ENCODE measurements at places on chromosomes 4 and X.

DNA sequence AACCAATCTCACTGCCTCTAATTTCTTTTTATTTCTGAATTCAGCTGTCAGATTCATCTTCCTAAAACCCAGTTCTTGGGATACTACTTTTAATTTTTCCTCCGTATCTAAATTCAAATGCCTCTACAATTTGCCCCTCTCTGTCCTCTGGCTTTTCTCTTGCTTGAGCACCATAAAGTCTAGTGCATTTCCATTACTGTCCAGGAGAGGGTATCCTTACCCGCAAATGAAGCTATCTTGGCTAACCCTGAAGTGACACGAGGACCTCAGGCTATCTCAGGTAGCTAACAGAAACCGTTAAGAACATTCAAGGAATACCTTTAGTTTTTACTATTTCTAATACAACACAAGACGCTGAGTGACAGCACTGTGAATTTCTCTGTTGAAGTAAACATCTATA is 49.4 kb upstream of the PRR32 start:
- peak; percentile 13 for DNase-seq

GRCh38 chrX:120332394-120332793 is 21.1 kb upstream of the TMEM255A start:
- no peak for DNase-seq

DNA sequence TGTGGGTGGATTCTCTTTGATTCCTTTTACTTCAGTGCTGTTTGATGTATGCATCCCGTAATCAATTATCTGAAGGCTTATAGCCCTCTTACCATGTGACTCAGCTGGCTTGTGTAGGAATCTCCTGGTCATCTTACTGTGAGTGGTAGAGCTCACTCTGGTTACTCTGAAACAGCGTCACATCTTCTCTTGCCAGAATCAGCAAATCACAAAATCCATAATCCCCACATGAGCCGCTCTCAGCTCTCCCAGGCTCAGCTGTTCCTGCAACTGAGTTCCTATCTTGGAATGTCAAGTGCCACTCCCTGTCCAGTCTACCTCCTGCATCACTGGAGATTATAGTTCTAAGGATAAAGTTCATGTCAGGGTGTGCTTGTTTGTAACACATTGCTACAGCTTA is 278.0 kb downstream of the FBXO8 start:
- DNase-seq: no peak

DNA sequence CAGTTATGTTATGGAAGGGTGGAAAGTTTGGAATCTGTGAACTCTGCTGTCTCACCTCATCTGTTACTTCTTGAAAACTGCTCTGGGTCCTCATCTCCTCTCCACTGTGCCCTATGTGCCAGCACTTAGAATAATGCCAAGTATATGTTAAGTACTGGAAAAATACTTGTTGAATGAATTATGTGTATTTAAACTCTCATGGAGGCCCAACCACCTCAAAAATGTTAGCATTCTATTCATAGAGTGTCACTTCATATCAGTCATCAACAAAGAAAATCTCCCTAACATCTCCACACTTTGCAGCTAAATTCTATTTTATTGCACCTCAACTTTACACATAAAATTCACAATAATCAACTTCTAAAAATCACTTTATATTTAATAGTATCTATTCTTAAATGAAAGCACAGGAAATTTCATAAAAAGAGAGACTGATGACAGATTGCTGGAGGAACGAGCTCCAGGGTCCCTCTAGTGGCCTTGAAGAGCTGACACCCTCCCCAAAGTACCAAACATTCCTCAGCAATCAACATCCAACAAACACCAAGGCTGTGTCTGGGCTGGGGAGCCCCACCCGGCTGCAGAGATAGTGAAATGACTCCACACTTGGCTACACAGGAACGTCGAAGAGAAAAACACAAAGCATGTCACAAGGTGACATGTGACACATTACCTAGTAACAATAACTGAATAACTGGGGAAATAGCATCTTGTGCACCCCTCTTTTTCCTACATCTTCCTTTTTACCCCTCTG is 45.8 kb downstream of the SLC39A8 start:
- DNase-seq: peak; percentile 46

- peak; percentile 3 for DNase-seq
These were observed 453.9 kb downstream of the PDHA2 start for GRCh38 chr4:96293806-96294205.

DNA sequence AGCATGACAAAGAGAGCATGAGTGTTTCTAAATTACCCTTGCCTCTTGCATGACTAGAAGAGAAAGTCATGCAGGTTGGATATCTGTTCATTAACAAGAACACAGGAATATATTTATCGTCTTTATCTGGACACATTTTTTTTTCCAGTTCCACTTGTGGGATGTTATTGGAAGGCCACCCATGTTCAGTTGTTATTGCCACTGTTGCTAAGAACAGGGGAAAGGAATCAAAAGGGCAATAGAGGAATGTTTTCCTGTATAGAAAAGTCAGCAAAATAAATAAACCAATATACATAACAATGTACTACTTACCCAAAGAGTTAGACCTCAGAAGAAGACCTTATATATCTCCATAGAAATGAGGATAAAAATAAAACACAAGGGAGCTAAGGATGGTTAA is 270.1 kb downstream of the QDPR start:
- DNase-seq: no peak

DNA sequence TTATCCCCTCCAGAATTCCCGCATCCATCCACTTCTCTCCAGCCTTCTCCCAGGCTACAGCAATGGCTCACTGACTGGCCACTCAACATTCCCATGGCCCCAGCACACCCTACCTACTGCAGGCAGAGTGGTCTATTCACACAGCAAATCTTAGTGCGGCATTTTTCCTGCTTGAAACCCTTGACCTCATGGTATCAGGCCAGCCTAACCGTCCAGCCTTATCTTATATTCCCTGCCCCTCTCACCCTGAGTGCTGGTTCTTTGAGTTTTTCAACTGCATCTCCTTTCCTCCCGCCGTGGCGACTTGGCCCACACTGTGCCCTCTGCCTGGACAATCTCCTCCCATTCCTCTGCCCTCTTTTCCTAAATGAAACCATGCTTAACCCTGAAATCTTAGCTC is 10.0 kb upstream of the S100G start:
- no peak for DNase-seq

GRCh38 chr4:186701273-186701672 is 22.4 kb downstream of the FAT1 start:
- no peak for DNase-seq

GRCh38 chr4:26819026-26819425 is 41.6 kb upstream of the STIM2 start:
- no peak for DNase-seq

DNA sequence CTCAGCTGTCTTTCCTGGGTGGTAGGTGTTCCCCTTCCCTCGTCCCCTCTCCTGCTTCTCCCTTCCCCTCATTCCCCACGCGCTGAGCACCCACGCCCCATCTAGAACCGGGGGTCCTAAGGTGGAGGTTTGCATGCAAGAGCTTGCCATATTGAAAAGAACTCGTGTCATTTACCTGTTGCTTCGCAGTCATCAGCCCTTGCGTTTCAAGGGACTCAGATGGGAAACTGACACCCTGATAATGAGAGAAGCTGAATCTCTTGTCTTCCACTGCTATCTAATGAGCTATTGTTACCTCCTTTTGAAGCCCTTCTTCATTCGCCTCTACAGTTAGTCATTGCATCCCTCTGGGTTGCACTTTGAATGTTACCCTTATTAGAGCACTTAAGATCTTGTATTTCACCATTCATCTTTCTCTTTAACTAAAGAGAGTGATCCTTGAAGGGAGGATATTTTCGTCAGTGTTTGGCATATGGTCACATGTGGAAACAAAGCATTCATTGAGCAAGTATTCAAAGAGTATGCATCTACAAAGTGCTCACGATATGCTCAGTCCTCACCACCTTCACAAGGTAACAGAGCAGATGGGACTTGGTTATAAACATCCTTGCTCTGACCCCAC is 25.7 kb downstream of the ARL9 start:
- DNase-seq: no peak

DNA sequence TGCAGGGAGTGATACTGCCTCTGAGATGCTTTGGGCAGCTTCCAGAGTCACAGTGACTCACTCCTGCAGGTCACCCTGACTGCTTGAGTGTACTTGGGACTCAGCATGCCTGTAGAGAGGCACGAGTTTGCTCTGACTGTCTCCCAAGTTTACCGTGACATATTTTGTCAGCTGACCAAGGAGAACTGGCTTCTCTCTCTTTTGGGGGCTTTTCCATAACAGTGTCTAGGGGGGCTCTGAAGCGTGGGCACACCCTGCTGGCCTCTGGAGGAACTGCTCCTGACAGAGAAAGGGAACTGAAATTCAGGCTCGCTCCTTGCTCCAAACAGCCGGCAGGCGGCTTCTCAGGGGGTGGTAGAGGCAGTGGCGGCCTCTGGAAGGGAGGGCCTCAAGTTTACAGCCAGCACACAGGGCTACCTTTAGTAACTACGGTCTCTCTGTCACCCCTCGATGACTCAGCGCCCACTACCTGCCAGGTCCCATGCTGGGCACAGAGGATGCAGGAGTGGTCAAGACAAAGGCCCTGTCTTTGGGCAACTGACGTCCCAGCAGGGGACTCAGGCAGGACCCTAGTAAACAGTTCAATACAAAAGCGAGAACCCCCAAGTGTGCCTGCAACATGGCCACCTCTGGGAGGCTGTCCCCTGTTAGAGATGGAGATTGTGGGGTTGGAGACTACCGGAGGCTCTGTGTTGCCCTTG is 17.8 kb downstream of the ZNF185 start:
- DNase-seq: peak; percentile 39

Data from bronchial epithelial cell (primary cell).